ENCODE measurements at places on chromosomes 11 and 22. TPM values are rescaled to one million over a fixed set of nuclear protein-coding genes. Genes with fewer than 3 reads are reported as not detected.
A peak's percentile ranks its signal among the peaks of the same experiment; 100 is the strongest.

LSP1 gene
- 6.5 TPM for total RNA-seq

APOBEC3H gene
- total RNA-seq: not detected

SLC22A12 gene
- not detected for total RNA-seq

JHY gene
- 2.2 TPM for total RNA-seq

OR51B5 gene
- 0.11 TPM for total RNA-seq

FAM111B gene
- 24.1 TPM for total RNA-seq

CCDC157 gene
- 1.5 TPM for total RNA-seq

PGA4 gene
- total RNA-seq: not detected

ABCC8 gene
- not detected for total RNA-seq

PHRF1 gene
- total RNA-seq: 22.0 TPM

OMP gene
- total RNA-seq: not detected

CYB5R2 gene
- total RNA-seq: 1.1 TPM

HPX gene
- not detected for total RNA-seq

PARVA gene
- total RNA-seq: 20.2 TPM

ZNF70 gene
- total RNA-seq: 3.1 TPM

DNA sequence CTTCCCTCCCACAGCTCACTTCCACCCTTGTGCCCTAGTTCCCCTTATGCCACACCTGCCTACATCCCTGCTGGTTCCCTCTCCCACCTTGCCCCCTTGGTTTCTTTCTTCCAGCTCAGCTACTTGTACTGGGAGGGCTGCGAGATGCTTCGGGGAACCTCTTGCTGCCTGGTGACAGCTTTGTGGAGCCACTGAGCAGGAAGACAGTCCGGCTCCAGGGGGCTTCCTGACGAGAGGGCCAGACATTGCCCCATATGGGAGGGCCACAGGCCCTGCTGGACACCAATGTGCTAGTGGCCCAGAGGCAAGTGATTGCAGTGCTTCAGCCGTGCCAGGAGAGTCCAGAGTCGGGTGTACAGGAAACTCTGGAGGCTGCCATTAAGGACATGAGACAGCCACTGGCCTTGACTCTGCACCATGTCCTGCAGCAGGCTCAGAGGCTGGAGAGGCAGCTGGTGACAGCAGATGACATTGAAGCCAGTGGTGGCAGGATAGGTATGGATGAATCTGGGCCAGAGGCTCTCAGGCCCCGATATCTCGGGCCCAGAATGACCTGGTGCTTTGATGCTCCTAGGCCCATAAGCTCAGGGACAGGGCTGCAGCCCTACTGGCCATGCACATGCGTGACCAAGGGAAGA, 54.3 kb downstream of the BTG4 start:
- DNase-seq: no peak

- DNase-seq: no peak
Observed at GRCh38 chr11:94472916-94473799, 20.5 kb downstream of the MRE11 start.

- DNase-seq: peak; percentile 55
Observed at GRCh38 chr11:28697920-28698827, 590.0 kb downstream of the METTL15 start.

- no peak for DNase-seq
Observed at GRCh38 chr22:47407461-47408025, 645.1 kb downstream of the TBC1D22A start.

DNA sequence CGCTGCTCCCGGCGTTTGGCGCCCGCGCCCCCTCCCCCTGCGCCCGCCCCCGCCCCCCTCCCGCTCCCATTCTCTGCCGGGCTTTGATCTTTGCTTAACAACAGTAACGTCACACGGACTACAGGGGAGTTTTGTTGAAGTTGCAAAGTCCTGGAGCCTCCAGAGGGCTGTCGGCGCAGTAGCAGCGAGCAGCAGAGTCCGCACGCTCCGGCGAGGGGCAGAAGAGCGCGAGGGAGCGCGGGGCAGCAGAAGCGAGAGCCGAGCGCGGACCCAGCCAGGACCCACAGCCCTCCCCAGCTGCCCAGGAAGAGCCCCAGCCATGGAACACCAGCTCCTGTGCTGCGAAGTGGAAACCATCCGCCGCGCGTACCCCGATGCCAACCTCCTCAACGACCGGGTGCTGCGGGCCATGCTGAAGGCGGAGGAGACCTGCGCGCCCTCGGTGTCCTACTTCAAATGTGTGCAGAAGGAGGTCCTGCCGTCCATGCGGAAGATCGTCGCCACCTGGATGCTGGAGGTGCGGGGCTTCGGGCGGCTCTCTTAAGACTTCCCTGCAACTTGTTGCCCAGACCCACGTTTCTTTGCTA, at the start of gene CCND1:
CCND1 (plus strand) TSS at position 162 of the 587 bp plus-strand sequence; CDS start at position 320, 158 bp downstream.
- peak; percentile 90 for DNase-seq

- DNase-seq: no peak
Observed at GRCh38 chr22:17648569-17648968, 10.0 kb downstream of the BCL2L13 start.

DNA sequence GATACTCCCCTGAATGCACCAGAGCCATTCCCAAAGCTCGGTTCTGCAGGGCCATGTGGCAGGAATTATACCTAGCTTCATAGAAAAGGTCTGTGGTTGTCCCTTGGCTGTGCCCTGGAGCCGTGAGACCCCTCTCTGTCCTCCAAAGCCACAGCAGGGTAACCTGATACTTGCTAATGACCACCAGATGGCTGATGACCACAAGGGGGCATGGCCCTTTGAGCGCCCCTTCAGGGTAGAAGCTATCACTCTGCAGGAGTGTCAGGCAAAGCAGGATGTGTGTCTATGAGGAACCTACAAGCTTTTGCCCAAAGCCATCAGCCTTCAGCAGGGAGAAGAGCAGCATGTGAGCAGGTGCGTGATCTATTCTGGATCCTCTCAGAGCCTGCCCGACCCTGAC, 95.3 kb downstream of the NTM start:
- DNase-seq: no peak

GRCh38 chr11:72301486-72301885, 57.5 kb upstream of the PHOX2A start:
- DNase-seq: no peak

DNA sequence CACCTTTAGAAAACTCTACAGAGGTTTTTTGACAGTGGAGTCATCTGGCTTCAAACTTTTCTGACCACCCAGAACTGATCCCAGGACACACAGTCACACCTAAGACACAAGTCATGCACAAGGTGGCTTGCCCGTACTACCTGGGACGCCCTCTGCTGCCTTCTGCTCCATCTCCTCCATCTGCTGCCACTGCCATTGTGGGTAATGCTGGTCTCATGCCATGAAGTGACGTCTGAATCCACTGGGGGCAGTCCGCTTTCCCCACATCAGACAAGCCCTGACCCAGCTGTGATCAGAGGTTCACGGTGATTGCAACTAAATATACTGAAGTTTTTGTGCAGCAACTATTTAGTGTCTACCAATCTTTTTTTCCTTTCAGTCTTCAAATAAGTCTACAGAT, 5.4 kb upstream of the NDUFS8 start:
- DNase-seq: no peak

DNA sequence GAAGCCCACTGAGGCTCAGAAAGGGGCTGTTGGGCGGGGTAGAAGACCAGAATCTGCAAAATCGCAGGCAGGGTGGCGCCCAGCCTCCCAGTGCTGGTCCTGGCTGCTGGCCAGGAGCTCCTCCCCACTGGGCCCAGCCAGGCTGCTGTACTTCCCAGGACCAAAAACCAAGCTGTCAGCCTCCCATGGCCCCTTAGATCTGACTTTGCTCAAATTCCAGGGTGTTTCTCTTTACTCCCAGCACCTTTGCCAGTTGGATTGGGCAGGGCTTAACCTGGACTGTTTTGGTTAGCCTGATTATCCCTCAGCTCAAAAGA, 44.2 kb upstream of the WEE1 start:
- DNase-seq: peak; percentile 50

DNA sequence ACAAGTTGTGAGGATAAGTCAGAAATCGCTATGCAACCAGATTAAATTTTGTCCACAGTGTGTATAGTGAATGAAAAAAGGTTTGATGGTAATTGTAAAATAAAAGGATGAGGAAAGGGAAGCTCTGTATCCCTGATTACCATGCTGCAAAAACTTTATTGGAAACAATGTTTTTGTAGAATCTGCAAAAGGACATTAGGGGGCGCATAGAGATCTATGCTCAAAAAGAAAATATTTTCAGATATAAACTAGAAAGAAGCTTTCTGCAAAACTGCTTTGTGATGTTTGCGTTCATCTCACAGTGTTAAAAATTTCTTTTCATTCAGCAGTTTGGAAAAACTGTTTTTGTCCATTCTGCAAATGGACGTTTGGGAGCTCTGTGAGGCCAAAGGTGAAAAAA, 390.5 kb downstream of the OR4C45 start:
- no peak for DNase-seq

GRCh38 chr11:63791495-63792167, 21.6 kb upstream of the SPINDOC start:
- DNase-seq: no peak

DNA sequence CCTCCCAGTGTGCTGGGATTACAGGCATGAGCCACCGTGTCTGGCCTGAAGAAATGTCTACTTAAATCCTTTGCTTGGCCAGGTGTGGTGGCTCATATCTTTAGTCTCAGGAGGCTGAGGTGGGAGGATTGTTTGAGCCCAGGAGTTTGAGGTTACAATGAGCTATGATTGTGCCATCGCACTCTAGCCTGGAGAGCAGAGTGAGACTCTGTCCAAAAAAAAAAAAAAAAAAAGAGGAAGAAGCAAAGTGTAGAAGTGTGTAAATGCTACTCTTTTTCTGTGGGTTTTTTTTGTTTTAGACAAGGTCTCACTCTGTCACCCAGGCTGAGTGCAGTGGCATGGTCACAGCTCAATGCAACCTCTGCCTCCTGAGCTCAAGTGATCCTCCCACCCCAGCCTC, 6.4 kb upstream of the ATG16L2 start:
- DNase-seq: no peak

- DNase-seq: no peak
Observed at GRCh38 chr22:19863571-19863970, 8.9 kb upstream of the GNB1L start.

DNA sequence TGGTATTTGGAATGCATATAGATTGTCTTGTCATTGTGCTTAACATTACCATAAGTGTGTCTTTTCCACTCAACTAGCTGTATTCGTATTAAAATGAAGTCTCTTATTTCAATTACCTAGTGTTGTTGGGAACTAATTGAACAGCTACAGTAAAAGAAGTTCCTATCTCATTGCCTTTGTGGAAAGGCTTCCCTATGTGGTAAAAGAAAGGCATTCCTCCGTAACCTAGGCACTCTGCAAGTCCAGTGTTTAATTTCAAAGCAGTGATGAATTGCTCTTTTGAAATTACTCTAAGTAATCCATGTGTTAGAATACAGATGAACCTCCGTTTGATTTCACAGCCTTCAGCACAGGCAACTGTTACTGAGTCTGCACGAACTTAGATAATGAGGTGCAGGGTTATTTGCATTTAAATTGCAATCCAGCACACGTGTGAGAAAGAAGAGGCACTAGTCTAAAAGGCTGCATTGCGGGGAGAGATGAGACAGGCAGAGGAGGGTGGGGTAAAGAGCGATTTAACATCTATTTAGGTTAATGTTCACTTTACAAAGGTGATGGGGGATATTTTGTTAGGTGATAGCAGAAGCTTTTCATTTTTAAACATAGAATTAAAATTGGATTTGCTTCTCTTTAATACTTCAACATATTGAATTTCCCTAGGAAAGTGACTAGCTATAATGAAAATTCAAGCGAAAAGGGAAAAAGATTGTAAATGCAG, 25.0 kb upstream of the CRTAM start:
- no peak for DNase-seq

- no peak for DNase-seq
Observed at GRCh38 chr11:75173336-75173735, 22.4 kb downstream of the SLCO2B1 start.

DNA sequence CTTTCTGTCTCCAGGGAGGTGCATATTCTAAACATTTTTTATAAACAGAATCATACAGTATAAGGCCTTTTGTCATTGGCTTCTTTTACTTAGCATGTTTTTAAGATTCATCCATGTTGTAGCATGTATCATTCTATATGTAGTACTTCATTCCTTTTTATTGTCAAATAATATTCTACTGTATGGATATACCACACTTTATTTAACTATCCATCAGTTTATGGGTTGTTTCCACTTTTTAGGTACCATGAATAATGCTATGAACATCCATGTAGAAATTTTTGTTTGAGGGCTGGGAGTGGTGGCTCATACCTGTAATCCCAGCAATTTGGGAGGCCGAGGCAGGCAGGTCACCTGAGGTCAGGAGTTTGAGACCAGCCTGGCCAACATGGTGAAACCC, 73.1 kb downstream of the PHF21A start:
- no peak for DNase-seq

- DNase-seq: no peak
Observed at GRCh38 chr11:27410272-27410671, 47.3 kb upstream of the CCDC34 start.

DNA sequence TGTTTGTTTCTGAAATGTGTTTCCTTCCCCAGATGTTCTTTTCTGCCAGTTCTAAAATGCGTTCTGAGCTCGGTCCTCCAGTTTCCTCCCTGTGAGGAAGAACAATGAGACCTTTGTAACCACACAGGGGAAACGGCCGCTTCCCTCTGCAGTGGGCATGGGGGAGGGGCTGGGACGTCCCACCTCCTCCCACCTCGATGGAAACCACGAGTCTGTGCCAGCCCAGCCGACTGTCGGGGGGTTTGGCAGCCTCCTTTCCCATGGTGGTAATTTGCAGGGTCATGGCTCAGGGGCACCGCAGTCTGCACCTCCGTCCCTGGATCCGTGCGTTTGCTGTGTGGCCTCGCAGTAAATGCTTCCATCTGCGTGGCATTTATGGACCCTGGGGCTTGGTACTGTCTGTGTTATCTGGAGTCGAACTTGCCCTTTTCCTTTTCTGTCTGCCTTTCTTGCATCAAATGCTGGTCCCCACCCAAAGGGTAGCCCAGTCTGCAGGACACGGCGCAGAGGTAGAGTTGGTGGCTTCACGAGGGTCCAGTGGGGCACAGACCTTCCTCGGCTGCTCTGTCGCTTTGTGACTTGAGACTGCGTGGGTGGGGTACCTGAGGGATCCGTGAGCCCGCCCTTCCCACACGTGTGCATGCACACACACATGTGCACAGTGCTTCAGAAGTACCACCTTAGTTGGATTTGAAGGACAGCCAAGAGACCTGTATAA, 16.1 kb downstream of the LRP5 start:
- DNase-seq: peak; percentile 60

DNA sequence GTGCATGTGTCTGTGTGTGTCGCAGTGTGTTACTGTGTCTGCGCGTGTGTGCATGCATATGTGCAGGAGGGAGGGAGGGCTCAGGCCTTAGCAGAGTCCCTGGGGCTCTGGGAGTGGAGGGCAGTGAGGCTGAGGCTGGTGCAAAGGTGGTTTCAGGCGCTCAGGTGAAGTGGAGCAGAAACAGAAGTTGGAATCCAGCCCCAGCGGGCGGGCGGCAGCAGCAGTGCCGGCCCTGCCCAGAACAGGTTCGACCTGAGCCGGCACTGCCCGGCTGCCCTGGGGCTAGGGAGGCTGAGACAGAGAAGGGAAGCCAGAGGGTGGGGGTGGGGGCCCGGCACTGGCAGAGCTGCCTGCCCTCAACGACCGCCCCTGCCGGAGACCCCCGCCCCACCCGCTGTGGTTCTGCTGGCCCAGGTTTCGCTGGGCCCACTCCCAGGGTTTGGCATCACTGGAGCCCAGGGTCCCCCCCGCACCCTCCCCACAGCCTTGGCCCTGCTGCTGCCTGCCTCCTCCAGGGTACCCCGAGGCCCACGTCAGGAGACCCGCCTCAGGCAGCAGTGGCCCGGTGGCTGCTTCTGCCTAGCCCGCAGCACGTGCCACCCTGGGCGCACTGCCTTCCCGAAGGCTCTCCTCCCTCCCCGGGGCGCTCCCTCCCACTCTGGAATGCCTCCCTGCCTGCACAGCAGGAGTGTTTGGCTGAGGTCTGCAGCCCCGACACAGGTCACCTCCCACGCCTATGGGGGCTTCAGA, 13.3 kb downstream of the ASCL2 start:
- no peak for DNase-seq

GRCh38 chr11:96472085-96472484, 82.3 kb downstream of the JRKL start:
- DNase-seq: no peak

Measured in Daoy (cell line).